Stromal cell of bone marrow (primary cell): ENCODE measurements at places on chromosomes 5 and 9.

- peak; percentile 51 for DNase-seq
Measured at GRCh38 chr9:15157381-15157780, 149.6 kb downstream of the TTC39B start.

DNA sequence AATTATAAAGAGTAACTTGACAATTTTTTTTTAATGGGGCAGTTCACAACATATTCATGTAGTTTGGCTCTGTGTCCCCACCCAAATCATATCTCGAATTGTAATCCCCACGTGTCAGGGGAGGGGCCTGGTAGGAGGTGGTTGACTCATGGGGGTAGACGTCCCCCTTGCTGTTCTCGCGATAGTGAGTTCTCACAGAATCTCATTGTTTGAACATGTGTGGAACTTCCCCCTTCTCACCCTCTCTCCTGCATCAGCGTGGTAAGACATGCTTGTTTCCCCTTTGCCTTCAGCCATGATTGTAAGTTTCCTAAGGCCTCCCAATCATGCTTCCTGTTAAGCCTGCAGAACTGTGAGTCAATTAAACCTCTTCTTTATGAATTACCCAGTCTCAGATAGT is 40.7 kb downstream of the FBXW11 start:
- no peak for DNase-seq

- no peak for DNase-seq
Measured at GRCh38 chr5:132237670-132238069, 10.0 kb upstream of the P4HA2 start.

DNA sequence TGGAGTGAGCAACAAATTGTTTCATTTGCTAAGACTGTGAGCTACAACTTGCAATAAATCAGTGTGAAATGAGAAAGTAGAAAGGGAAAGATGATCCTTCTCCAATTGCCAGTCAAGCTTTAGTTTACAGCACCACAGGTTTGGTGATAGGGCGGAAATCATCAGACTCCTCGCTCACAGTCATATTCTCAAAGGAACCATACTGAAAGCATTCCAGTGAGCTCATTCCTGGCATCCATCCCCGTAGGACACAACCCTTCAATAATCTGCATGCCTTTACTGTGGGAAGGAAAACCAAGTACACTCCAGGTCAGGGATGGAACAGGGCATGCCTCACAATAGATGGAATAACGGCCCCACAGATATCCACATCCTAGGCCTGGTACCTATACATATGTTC is 80.7 kb downstream of the FSTL4 start:
- peak; percentile 57 for DNase-seq

DNA sequence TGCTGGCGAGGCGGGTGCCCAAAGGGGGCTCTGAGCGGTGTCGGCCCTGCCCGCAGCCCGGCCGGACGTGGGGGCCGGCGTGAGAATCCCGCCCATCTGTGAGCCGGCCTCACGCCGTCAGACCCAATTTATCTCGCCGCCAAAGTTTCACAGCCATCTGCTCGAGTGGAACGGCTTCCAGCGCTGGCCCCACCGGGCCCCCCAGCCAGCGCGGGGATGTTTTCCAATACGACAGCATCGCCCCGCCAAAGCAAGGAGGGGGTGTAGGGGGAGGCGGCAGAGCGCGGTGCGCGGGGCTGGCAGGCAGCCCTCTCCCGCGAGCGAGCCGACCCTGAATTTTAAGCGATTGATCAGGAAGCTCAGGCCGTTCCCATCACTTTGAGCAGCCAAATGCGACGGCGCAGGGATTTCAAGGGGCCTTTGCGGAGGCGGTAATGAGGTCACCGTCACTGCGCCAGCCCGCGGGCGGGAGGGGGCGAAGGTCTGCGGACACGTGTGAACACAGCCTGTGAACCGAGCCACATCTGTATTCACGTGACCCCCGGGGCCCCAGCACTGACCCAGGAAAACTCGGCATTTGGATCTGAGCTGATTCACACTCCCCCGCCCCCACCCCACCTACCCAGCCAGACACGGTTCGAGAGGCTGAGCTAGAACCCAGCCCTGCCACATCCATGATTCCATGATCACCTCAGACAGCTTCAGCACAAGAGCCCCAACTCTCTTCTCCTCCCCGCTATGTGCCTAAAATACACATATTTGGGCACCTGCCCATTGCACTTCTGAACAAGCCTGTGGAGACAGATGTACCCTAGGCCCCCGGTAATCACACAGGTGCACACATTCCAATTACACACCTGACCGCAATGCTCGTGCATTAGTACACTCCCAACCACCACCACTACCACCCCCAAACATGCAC is 47.8 kb upstream of the PSD2 start:
- DNase-seq = no peak

GRCh38 chr5:150066901-150067396 is 19.4 kb downstream of the CSF1R start:
- peak; percentile 65 for DNase-seq

GRCh38 chr9:19404283-19405075 is 4.3 kb upstream of the ACER2 start:
- no peak for DNase-seq

GRCh38 chr9:119771341-119771740 is 402.1 kb upstream of the BRINP1 start:
- no peak for DNase-seq

- no peak for DNase-seq
Measured at GRCh38 chr9:69355232-69355631, 30.2 kb downstream of the ENTREP1 start.

- no peak for DNase-seq
Measured at GRCh38 chr9:133713960-133714495, 24.1 kb downstream of the SARDH start.
